ENCODE measurements at places on chromosomes 7 and 10.

GRCh38 chr10:24046060-24046459 lies 162.9 kb upstream of the KIAA1217 start:
- no peak for DNase-seq

DNA sequence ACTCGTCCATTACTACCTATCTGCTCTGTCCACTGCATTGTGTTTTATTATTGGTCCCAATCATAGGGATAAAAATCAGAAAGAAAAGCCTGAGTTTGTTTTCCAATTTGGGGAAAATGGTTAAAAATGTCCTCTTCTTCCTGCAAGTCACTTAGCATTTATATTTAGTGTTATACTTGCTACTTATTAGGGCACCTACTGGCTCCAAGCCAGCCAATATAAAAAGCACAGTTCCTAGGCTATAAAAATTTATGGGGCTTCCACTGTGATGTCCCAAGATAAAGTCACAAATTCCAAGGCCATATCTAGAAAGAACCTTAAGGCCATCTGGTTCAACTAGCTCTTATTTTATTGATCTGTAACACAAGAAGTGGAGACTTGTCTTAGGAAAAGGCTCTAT lies 3.2 kb downstream of the SLC35B4 start:
- DNase-seq = no peak

GRCh38 chr10:71887743-71888142 lies 36.7 kb upstream of the PSAP start:
- DNase-seq = no peak

DNA sequence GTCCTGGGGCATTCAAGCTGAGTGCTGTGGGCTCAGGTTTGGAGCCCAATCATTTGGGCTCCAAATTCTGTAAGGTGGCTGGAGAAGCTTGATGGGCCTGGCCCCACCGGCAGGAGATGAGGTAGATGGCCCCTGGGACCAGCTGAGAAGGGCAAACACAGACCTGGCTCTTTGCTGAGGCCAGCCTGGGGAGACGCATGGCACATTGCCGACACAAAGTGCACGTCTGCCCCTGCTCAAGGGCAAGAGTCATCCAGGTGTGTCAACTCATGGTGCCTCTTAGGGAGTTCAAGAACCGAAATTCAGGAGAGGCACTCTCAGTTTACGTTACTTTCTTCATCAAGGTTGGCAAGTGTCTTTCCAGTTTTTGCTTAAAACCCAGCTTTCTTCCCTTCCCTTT lies 227.5 kb downstream of the LRMDA start:
- DNase-seq = no peak

- DNase-seq = no peak
These were observed 231.6 kb downstream of the TEX36 start for GRCh38 chr10:125451319-125451718.

DNA sequence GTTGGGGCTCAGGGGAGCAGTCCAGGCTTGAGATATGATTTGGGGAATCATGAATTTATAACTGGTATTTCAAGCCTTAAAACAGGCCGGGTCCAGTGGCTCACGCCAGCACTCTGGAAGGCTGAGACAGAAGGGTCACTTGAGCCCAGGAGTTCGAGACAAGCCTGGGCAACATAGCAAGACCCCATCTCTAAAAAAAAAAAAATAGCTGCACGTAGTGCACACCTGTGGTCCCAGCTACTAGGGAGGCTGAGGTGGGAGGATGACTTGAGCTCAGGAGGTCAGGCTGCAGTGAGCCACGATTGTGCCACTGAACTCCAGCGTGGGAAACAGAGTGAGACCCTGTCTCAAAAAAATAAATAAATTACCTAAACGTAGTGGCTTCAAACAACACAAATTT lies 81.7 kb upstream of the GTF2I start:
- no peak for DNase-seq

- DNase-seq = no peak
These were observed 38.6 kb downstream of the FZD1 start for GRCh38 chr7:91302794-91303193.

- DNase-seq = no peak
These were observed 87.2 kb upstream of the CTBP2 start for GRCh38 chr10:125247576-125247975.

DNA sequence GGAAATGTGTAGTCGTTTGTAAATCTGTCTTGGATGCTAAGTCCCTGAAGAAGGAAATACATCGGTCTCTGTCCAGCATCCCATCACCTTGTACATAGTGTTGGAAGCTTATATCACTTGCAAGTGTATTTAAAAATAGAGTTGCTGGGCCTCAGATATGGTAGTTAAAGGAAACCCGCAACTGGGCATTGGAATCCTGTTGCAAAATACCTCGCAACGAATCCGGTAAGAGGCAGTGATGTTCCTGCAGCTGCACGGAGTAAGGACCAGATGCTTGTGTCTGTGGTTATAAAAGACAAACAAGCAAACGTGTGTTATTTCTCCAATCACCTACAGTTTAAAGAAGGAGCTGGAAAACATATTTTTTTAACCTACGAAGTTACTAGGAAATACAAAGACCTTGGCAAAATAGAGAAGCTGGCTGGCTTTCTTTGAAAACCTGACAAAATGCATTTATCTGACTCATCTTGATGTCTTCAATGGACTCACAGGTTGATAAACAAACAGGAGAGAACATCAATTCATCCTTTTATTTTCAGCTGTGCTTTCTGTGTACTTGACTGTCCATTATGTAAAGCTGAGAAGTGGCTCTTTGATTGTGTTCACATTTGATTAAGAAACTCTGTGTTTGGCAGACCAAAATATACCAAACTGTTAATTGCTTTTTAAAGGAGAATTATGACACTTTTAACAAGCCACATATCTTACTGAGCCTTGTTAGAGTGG lies 326.4 kb downstream of the SFMBT2 start:
- DNase-seq = no peak
